ENCODE measurements at places on chromosomes 3 and 15.

GRCh38 chr3:46141813-46142212, 66.3 kb downstream of the CCR1 start:
- H3K4me3 ChIP-seq: no peak overlapping the region
- no peaks in the 10 kb centered on the region for H3K27me3 ChIP-seq
- H3K4me1 ChIP-seq: peaks cover 7% of the 10 kb centered on the region
- no peak for DNase-seq
- H3K36me3 ChIP-seq: no peaks in the 10 kb centered on the region
- H3K27ac ChIP-seq: no peak overlapping the region

GRCh38 chr3:18376682-18377081, 48.5 kb downstream of the SATB1 start:
- H3K4me3 ChIP-seq: no peak overlapping the region
- no peaks in the 10 kb centered on the region for H3K4me1 ChIP-seq
- H3K36me3 ChIP-seq: peaks cover 7% of the 10 kb centered on the region

GRCh38 chr3:60269377-60269776, 981.9 kb downstream of the FHIT start:
- DNase-seq: no peak
- no peak overlapping the region for H3K4me3 ChIP-seq
- H3K27ac ChIP-seq: no peak overlapping the region

GRCh38 chr15:101178931-101179330, 72.9 kb downstream of the CHSY1 start:
- no peaks in the 10 kb centered on the region for H3K27me3 ChIP-seq
- H3K27ac ChIP-seq: no peak overlapping the region
- H3K4me3 ChIP-seq: no peak overlapping the region
- H3K36me3 ChIP-seq: peaks cover 21% of the 10 kb centered on the region
- DNase-seq: no peak

DNA sequence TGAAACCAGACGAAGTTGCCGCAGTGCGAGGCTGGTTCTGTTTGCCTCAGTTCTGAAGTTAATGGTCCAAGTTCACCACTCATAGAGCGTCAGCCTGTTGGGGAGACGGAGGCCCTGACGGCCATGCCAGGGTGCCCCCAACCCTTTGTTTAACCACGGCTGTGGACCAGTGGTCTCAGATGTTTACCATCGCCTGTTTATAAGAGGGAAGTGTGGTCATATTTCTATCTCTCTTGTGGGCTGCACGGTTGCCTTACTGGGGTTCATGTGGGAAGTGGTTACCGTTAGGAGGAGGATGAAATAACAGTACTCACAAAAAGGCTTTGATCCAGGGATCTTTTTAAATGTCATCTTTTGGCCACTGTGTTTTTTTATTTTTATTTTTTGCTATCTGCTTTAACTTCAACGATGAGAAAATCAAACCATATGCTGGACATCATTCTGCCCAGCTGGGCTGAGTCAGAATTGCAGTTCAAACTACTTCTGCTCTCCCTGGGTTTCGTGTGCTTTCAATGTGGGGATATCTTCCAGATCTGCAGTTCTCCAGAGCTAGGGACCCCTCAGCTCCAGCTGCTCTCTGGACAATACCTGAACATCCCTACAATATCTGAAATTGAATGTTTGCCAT, 17.8 kb downstream of the SMAD3 start:
- H3K4me1 ChIP-seq: peaks cover 96% of the 10 kb centered on the region
- H3K4me3 ChIP-seq: peak overlapping the region; percentile 19
- DNase-seq: peak; percentile 70
- peaks cover 4% of the 10 kb centered on the region for H3K36me3 ChIP-seq

DNA sequence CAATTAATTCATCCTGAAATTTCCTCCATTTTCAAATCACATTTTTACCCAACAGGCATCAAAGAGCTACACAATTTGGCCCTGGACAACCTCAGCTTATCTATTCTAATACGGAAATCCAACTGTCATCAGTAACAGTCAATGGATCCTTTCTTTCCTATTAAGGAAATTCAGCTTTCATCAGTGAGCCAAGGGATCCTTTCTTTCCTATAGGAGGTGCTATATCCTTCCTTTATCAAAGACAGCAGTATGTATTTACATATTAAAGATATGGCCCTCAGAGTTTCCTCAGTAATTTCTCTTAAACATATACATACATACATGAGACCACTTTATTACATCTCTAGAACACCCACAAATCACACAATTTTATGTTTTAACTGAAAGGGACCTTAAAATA, 10.1 kb downstream of the DHX36 start:
- H3K36me3 ChIP-seq: peaks cover 11% of the 10 kb centered on the region
- no peak overlapping the region for H3K27ac ChIP-seq
- no peaks in the 10 kb centered on the region for H3K4me1 ChIP-seq
- no peaks in the 10 kb centered on the region for H3K27me3 ChIP-seq

DNA sequence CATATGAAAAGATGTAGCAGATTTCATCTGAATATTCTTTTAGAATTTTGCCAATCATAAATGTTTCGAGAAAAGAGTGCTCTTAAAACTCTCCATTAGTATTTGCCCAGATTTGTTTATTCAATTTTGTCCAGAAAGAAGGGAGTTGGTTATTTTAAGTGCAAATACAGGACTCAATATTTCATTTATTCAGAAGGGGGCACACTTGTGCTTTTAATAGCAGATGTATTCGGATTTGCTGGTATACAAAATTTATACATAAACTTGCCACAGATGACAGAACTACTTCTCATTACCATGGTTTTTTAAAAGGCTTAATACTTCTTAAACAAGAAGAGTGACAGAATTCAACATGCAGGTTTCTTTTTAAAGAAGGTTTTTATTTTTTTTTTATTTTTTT, 69.8 kb upstream of the GRM7 start:
- H3K4me1 ChIP-seq: no peaks in the 10 kb centered on the region
- H3K27me3 ChIP-seq: no peaks in the 10 kb centered on the region
- no peak for DNase-seq
- H3K36me3 ChIP-seq: no peaks in the 10 kb centered on the region

DNA sequence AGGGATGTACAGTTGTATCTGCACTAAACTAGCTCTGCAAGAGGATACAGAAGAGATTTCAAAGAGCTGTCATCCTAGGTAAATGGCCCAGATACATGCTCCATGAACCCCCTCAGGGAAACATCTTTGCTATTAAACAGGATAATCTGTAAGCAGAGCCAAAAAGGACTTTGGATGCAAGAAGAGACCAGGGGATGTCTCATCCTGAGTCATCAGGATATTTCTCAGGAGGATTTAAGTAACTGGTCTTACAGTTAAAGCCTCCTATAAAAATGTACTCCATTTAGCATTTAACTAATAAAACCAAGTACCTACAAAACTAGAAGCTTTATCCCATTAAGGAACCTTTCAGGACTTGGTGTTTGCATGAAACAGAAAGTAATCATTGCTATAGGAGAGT, 48.2 kb upstream of the PHLDB2 start:
- no peaks in the 10 kb centered on the region for H3K36me3 ChIP-seq
- no peak for DNase-seq
- no peak overlapping the region for H3K4me3 ChIP-seq
- no peaks in the 10 kb centered on the region for H3K4me1 ChIP-seq
- no peaks in the 10 kb centered on the region for H3K27me3 ChIP-seq
- no peak overlapping the region for H3K27ac ChIP-seq

DNA sequence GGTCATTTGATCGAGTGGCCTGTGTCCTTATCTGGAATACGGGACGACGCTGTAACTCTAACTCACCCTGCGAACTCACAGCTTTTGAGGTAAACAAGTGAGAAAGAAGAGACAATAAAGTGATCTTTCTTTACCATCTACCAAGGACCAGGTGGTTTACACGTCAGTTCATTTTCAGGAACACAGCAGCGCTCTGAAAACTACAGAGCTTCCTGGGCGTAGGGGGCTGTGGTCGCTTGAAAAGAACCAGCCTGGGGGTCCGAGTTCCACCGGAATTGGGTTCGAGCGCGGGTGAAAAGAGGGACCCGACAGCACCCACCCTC, 357 bp downstream of the KIAA1143 start:
- peak overlapping the region; percentile 91 for H3K27ac ChIP-seq
- peaks cover 4% of the 10 kb centered on the region for H3K36me3 ChIP-seq
- peaks cover 6% of the 10 kb centered on the region for H3K4me1 ChIP-seq
- no peaks in the 10 kb centered on the region for H3K27me3 ChIP-seq
- no peak for DNase-seq

GRCh38 chr3:63966007-63966406, 53.8 kb upstream of the SCAANT1 start:
- H3K27ac ChIP-seq: no peak overlapping the region
- peaks cover 1% of the 10 kb centered on the region for H3K36me3 ChIP-seq
- no peak for DNase-seq
- no peak overlapping the region for H3K4me3 ChIP-seq

DNA sequence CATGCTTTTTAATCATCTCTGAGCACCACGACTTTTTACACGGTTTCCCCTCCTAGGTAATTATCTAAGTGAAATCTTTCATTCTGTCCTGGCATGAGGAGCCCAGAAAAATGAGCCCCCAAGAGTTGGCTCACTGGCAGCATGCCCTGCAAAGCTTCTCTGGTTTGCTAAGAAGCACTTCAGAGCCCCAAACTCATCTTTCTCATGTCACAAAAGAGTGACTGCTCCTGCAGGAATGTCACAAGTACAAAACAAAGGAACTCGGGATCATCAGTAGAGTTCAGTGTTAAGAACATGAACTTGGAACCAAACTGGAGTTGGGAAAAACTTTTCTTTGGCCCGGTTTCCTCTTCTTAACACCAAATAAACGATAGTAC, 123.9 kb downstream of the FOXB1 start:
- H3K4me1 ChIP-seq: peaks cover 9% of the 10 kb centered on the region
- H3K27ac ChIP-seq: peak overlapping the region; percentile 84
- H3K36me3 ChIP-seq: no peaks in the 10 kb centered on the region
- peak overlapping the region; percentile 89 for H3K4me3 ChIP-seq
- DNase-seq: no peak
- H3K27me3 ChIP-seq: no peaks in the 10 kb centered on the region

- H3K4me3 ChIP-seq: no peak overlapping the region
- no peak overlapping the region for H3K27ac ChIP-seq
- H3K4me1 ChIP-seq: peaks cover 3% of the 10 kb centered on the region
These were observed 19.2 kb downstream of the EXOSC7 start for GRCh38 chr3:44995142-44995770.

GRCh38 chr15:87477737-87478686, 778.5 kb downstream of the NTRK3 start:
- no peak overlapping the region for H3K27ac ChIP-seq
- H3K4me1 ChIP-seq: no peaks in the 10 kb centered on the region
- H3K4me3 ChIP-seq: no peak overlapping the region
- DNase-seq: no peak
- H3K36me3 ChIP-seq: no peaks in the 10 kb centered on the region

DNA sequence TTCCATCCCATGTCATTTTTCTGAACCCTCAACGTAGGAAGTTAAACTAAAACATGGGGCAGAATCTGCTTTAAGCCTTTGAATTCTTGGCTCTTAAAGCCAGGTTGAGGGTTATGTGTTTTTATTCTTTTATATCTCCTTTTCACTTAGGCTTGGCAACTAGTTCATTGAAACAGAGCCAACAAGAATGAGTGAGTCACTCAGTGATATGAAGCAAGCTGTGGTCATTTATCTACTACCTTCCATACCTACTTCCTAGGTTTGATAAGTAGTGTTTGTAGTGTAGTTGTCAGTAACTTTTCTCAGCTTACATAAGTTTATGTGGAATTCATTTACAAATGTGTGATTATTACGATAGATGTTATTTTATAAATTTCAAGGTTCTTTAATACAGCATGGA, 67.4 kb downstream of the SNRPN start:
- H3K27me3 ChIP-seq: no peaks in the 10 kb centered on the region
- DNase-seq: no peak
- H3K4me1 ChIP-seq: no peaks in the 10 kb centered on the region
- no peak overlapping the region for H3K27ac ChIP-seq
- no peaks in the 10 kb centered on the region for H3K36me3 ChIP-seq
- H3K4me3 ChIP-seq: no peak overlapping the region

DNA sequence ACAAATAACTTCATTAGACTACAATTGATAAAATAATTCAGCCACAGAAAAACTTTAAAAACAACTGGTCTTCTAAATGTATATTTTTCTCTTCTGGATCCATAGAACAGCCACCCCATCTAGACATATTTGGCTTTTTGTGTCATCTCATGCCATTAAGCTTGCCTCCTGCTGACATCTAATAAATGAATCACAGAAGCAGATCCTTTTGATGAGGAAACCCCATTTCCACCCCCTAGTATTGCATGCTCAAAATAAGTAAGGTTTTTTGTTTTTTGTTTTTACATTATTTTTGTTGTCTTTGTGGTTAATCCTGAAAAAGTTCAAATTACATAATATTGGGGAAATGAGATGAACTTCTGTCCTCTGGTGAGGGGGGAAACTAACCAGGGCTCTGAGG, 94.8 kb downstream of the DUT start:
- H3K4me3 ChIP-seq: no peak overlapping the region
- no peak for DNase-seq
- no peaks in the 10 kb centered on the region for H3K4me1 ChIP-seq
- H3K27me3 ChIP-seq: no peaks in the 10 kb centered on the region
- no peaks in the 10 kb centered on the region for H3K36me3 ChIP-seq

GRCh38 chr15:42068601-42069000, 25.8 kb downstream of the PLA2G4D start:
- no peak overlapping the region for H3K4me3 ChIP-seq
- no peaks in the 10 kb centered on the region for H3K27me3 ChIP-seq
- no peak overlapping the region for H3K27ac ChIP-seq
- H3K36me3 ChIP-seq: no peaks in the 10 kb centered on the region
- DNase-seq: no peak

DNA sequence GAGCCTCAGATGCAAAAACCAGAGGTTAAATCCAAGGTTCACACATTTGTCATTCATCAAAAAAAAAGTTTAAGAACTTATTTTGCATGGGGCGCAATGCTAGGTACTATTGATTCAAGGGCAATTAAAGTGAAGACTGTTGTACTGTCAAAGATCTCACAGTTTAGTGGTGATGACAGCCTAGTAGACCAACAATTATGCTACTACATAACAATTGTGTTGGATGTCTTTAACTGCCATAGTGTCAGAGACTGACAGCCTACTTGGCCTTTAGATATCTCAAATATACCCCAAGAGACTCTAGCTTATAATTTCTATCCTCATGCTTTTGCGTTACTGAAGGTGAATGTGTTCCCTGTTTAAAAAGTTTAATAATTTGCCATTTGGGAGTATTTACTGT, 72.1 kb upstream of the PHLDB2 start:
- no peaks in the 10 kb centered on the region for H3K36me3 ChIP-seq
- no peak overlapping the region for H3K27ac ChIP-seq
- no peak for DNase-seq
- no peak overlapping the region for H3K4me3 ChIP-seq
- no peaks in the 10 kb centered on the region for H3K27me3 ChIP-seq

GRCh38 chr15:85752124-85752475, 42.6 kb downstream of the KLHL25 start:
- no peak overlapping the region for H3K4me3 ChIP-seq
- DNase-seq: no peak
- no peaks in the 10 kb centered on the region for H3K4me1 ChIP-seq
- H3K27me3 ChIP-seq: no peaks in the 10 kb centered on the region

DNA sequence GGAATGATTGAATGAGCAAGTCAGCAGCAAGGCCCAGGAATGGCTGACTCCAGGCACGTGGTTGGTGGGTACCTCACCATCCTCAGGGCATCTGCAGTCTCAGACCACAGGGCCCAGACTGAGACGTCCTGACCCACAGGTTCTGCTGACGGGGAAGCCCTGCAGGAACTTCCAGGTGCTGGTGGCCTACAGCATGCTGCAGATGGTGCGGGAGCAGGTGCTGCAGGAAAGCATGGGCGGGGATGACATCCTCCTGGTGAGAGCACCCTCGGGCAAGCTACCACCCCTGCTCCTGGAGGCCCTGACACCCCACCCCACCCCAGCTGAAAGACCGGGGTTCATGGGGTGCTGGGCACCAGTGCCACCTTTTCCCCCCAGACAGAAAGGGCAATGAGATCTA, 14.1 kb downstream of the TBC1D21 start:
- DNase-seq: no peak
- H3K4me3 ChIP-seq: no peak overlapping the region
- no peak overlapping the region for H3K27ac ChIP-seq
- no peaks in the 10 kb centered on the region for H3K4me1 ChIP-seq
